Aortic smooth muscle cell (primary cell): ENCODE measurements at places on chromosomes 7 and 10. TPM values are rescaled to one million over a fixed set of nuclear protein-coding genes. Genes with fewer than 3 reads are reported as not detected.

Gene GHRHR
- total RNA-seq, result not detected in 2 replicates

Gene PRLHR
- total RNA-seq, result not detected in 2 replicates

Gene CRHR2
- total RNA-seq, result not detected in 2 replicates

Gene ACTL6B
- not detected in 2 replicates for total RNA-seq

Gene CPEB3
- 0.79 and 1.2 TPM in 2 replicates for total RNA-seq

Gene UBTD1
- total RNA-seq, result 22.5 and 22.9 TPM in 2 replicates

Gene MCM10
- total RNA-seq, result 5.2 and 14.3 TPM in 2 replicates

Gene CFAP46
- total RNA-seq, result 0.19 and 0.79 TPM in 2 replicates

Gene SSMEM1
- not detected in 2 replicates for total RNA-seq

Gene BEND7
- total RNA-seq, result 2.7 and 2.9 TPM in 2 replicates

Gene FOXP2
- total RNA-seq, result 0.79 and 2.2 TPM in 2 replicates

Gene TRPV5
- not detected in 2 replicates for total RNA-seq

Gene WEE2
- total RNA-seq, result not detected in 2 replicates

Gene HOXA6
- not detected in 2 replicates for total RNA-seq

Gene CPA5
- not detected in 2 replicates for total RNA-seq

Gene TSPAN13
- total RNA-seq, result 1.6 and 1.8 TPM in 2 replicates

Gene C1QL3
- 0.06 TPM in 1 of 2 replicates, not detected in the other for total RNA-seq

Gene CDC14C
- total RNA-seq, result not detected in 2 replicates

Gene CLRN3
- not detected in 2 replicates for total RNA-seq

Gene CALML5
- not detected in 2 replicates for total RNA-seq

Gene ELAPOR2
- total RNA-seq, result 3.3 and 7.8 TPM in 2 replicates

Gene ACHE
- not detected in 2 replicates for total RNA-seq

Gene PNLIP
- total RNA-seq, result not detected in 2 replicates

Gene DAGLB
- total RNA-seq, result 12.7 and 17.2 TPM in 2 replicates

Gene LIPN
- total RNA-seq, result not detected in 2 replicates

Gene HBP1
- total RNA-seq, result 96.6 and 123 TPM in 2 replicates

Gene TMEM213
- total RNA-seq, result not detected in 2 replicates

Gene SLC26A5
- not detected in 2 replicates for total RNA-seq

Gene PDE6C
- not detected in 2 replicates for total RNA-seq

Gene NEUROD6
- not detected in 2 replicates for total RNA-seq

Gene HTR5A
- not detected in 2 replicates for total RNA-seq

Gene GSAP
- 2.1 and 2.7 TPM in 2 replicates for total RNA-seq

Gene AEBP1
- 141 and 228 TPM in 2 replicates for total RNA-seq
